ENCODE measurements at places on chromosomes 7 and 10.

- DNase-seq: no peak
Measured at GRCh38 chr7:99012722-99013121, 131.2 kb downstream of the SMURF1 start.

GRCh38 chr10:1410469-1411395, 326.6 kb downstream of the ADARB2 start:
- no peak for DNase-seq

GRCh38 chr10:69243817-69244216, 23.7 kb downstream of the HKDC1 start:
- no peak for DNase-seq

DNA sequence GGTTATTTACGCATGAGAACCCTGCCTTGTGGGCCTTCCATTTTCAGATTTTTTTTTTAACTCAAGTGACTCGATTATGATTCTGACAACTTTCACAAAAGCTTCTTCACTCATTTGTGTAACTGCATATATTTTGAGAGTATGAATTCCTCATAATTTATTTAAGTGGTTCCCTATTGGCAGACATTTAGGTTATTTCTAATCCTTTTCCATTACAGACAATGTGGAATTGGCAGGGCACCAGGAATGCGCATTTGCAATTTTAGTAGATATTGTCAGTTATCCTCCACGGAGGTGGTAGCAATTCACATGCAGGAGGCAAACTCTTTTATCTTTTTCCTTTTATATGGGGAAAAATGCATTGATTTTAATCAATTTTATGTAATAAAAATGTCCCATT, 2.5 kb downstream of the TMEM176B start:
- no peak for DNase-seq

DNA sequence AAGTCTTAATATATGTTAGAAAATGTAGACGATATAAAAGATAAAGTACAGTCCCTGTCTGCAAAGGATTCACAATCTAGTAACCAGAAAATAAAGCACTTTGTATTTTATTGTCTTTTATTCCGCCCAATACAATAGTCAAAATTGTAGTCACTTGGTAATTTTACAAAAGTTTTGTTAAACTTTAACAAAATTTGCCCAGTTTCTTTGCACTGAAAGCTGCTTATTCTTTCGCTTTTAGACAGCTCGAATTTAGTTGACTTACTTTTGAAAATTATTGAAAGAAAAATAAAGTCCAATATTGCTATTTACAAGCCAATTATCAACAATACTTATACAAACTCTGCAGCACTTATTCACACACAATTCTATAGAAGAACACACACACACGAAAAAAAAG, 534.9 kb upstream of the LRRTM3 start:
- DNase-seq: no peak

DNA sequence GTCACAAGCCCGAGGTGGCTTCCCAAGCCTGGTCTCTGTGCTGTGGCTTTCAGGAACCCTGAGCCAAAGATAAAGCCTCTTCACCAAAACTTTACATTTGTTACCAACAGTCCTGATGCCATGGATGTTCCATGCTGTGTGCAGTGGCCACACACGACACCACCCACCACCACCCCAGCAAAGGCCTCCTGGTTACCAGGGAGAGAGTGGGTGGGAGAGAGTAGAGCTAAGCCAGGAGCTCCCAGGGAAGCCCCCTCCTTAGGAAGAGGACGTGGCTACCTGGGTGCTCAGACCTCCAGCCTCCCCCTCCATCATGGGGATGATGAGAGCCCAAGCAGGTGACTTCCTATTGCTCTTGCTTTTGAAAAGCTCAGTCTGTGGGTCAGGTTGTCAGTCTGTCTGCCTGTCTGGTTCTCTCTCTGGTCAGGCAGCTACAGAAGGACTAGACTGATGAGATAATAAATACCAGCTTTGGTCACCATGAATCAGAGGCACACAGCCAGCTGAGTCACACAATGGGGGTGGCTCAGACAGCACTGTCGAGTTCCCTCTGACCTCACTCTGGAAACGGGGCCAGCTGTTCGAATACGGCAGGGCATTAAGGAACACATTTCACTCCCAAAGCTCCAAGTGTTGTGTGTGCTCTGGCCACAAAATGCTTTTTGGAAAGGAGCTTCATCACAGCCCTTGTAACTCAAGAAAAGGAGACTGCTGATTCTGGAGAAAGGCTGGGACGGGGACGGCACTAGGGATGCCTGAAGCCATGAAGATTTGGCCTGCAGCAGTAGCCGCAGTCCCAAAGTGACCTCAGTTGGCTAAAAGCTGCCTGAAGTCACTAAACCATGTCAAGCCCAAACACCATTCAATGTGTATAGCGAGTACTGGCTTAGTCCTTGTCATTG, 166.0 kb downstream of the FANK1 start:
- no peak for DNase-seq

GRCh38 chr10:49009199-49009979, 69.7 kb upstream of the LRRC18 start:
- no peak for DNase-seq

GRCh38 chr7:130071701-130072622, 1.6 kb downstream of the KLHDC10 start:
- peak; percentile 31 for DNase-seq

- DNase-seq: no peak
Measured at GRCh38 chr7:19916046-19916445, 142.6 kb upstream of the TMEM196 start.

DNA sequence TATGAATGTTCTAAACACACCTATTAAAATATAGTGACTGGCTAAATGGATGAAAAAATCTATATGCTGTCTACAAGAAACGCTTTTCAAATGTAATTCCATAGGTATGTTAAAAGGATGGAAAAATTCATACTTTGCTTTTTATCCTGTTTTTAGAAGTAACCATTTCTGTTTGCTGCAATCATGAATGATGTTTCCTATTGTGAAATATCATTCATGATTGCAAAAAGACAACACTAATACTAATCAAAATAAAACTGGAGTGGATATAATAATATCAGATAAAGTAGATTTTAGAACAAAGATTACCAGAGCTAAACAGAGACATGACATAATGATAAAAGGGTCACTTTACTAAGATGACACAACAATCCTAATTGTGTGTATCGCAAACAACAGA, 138.2 kb downstream of the FANK1 start:
- no peak for DNase-seq

GRCh38 chr10:35259769-35260397, 76.4 kb upstream of the CCNY start:
- no peak for DNase-seq

DNA sequence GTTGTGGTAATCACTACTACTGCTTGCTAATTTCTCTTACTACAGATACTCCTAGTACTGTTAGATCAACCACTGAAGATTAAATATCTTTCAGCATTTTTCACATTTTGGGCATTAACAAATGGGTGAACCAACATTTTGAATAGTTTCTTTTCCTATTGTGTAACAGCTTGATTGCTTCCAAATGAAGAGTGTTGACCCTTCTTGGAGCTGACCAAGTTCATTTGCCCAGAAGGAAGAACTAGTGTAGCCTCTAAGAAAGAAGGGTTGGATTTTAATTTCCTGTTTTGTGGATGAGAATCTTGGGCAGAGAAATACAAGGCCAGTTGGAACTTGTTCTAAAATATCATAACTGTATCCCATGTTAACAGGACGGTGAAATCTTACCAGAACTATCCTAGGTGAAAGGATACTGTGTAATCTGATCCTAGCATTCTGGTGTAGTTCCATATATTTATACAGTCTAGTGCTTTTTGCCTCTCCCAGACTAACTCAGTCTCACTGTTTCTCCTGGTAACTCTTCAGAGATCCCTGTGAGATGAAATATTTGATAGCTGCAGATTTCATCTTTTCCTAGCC, 37.3 kb downstream of the SND1 start:
- no peak for DNase-seq

GRCh38 chr10:110860576-110861241, 11.0 kb upstream of the PDCD4 start:
- peak; percentile 27 for DNase-seq

GRCh38 chr10:42952349-42952748, 124.5 kb upstream of the RET start:
- no peak for DNase-seq

DNA sequence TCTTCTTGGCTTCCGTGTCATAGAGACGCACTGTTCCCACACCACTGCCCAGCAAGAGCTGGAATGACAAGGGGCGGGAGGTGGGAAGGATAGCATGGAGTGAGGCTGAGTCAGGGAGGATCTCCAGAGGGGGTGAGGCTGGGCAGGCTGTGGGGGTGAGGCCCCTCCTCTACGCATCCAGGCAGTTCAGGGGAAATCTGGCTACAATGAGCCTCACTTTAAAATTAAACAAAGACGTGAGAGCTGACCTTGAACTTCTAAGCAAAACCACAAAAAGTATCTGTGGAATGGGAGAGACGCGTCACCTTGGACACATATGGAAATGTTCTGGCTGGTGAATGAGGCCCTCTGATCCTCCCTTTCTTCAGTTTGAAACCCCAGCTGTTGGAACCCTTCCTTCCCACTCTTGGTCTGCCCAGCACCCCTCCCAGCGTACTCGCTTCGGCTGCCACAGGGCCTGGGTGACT, 17.7 kb downstream of the WDR91 start:
- no peak for DNase-seq

DNA sequence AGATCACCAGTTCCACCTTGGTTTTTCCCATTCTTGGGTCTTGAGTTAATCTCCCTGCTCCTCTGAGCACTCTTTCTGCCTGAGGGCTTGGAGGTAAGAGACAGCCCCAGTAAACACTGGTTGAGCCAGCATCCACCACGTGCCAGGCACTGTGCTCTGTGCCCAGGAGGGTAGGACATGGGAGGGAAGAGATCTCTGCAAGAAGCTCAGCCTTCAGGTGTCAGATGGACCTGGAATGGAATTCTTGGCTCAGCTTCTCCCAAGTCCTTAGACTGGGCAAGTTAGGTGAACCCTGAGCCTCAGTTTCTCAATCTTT, 2.5 kb downstream of the ZYX start:
- no peak for DNase-seq

GRCh38 chr7:630111-630511, 96.4 kb upstream of the DNAAF5 start:
- no peak for DNase-seq

DNA sequence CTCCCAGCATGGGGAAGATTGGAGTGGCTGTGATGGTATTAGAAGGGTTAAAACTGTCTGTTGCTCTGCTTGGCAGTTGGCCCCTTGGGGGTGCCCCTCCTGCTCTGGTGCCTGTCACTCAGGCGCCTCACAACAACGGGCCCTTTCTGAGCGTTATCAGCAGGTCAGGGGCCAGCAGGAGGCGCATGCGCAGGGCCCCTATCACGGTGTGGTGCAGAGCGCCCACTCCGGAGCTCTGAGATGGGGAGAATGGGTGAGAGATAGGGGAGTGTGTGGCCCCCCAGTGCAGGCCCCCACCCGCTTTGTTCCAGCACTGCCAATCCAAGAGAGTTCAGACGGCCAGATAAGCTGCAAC, 24.8 kb downstream of the GBX1 start:
- no peak for DNase-seq

- DNase-seq: peak; percentile 91
Measured at GRCh38 chr10:32346134-32346550, 816 bp downstream of the EPC1 start.

- no peak for DNase-seq
Measured at GRCh38 chr7:20153567-20153966, 63.6 kb downstream of the MACC1 start.

DNA sequence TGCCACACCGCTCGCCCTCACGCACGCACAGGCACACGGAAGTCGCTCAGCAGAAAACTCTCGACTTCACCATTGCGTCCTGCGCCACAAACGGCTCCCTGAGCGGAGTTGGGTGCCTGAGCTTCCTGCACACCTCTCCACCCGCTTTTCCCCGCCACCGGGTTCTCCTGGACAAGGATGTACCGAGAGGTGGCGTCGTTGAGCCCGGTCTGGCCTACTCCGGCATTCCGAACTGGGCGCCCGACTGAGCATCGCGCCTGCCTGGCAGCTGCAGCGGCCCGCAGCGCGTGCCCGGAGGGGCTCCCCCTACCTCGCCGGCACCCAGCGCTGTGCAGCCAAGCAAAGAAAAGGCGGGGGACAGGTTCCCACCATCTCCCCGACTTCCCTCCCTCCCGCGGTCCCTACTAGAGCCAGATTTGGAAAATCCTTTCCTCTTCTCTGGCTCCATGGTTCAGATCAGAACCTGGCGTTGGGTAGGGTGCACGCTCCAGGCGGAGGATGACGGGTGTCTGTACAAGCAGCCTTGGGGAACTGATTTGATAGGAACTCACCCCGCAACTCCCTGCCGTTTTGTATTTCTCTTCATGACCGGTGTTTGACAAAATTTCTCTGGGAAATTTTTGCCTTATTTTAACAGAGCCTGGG, 1.7 kb downstream of the SORCS3 start:
- no peak for DNase-seq

- no peak for DNase-seq
Measured at GRCh38 chr10:96890580-96890979, 58.5 kb downstream of the LCOR start.

GRCh38 chr10:71177651-71178199, 34.6 kb upstream of the UNC5B start:
- no peak for DNase-seq

DNA sequence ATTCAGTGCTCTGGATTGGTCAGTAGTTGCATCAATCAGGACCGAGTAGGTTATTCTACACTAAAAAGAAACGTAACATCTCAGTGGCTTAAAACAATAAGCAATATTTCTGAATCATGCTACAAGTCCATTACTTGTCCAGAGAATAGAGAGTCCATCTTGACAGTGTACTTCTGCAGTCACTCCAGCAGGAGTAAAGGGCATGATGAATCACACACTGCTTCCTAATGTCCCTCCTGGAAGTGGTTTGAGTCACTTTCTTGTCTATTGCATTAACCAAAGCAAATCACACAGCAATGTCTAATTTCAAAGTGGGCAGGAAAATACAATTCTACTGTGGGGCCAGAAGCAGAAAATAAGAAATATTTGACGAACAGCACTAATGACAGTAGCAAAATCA, 124.8 kb downstream of the TSPAN12 start:
- no peak for DNase-seq

- DNase-seq: no peak
Measured at GRCh38 chr10:27743012-27743876, 2.4 kb downstream of the MKX start.

- no peak for DNase-seq
Measured at GRCh38 chr7:74653686-74654181, 3.8 kb upstream of the GTF2I start.

GRCh38 chr7:21383227-21384220, 44.4 kb upstream of the SP4 start:
- DNase-seq: no peak
